NCI-H2081 (cell line): ENCODE measurements at places on chromosomes 16 and 17.
A peak's percentile ranks its signal among the peaks of the same experiment; 100 is the strongest.

GRCh38 chr16:65665586-65665985 is 543.7 kb upstream of the CDH11 start:
- no peak for DNase-seq

GRCh38 chr17:336110-337021 is 16.2 kb downstream of the RPH3AL start:
- peak; percentile 28 for DNase-seq

DNA sequence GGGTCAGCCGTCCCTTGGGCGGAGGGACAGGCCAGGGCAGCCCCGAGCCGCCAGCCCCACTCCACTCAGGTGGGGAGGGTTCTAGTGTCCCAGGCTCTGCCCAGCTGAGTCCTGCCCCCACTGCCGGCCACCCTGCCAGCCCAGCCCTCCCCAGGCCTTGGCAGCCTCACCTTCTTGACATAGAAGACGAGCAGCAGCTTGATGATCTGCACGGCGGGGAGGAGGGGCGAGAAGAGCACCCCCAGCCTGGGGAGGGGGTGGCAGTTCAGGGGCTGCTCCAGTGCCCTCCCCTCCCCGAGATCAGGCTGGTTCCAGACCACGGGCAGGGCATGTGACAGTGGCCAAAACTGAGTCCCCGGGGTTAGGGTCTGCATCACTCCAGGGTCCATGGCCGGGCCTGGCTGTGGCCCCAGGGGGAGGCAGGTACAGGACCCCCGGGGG is 9.7 kb downstream of the TMC6 start:
- DNase-seq, result no peak

DNA sequence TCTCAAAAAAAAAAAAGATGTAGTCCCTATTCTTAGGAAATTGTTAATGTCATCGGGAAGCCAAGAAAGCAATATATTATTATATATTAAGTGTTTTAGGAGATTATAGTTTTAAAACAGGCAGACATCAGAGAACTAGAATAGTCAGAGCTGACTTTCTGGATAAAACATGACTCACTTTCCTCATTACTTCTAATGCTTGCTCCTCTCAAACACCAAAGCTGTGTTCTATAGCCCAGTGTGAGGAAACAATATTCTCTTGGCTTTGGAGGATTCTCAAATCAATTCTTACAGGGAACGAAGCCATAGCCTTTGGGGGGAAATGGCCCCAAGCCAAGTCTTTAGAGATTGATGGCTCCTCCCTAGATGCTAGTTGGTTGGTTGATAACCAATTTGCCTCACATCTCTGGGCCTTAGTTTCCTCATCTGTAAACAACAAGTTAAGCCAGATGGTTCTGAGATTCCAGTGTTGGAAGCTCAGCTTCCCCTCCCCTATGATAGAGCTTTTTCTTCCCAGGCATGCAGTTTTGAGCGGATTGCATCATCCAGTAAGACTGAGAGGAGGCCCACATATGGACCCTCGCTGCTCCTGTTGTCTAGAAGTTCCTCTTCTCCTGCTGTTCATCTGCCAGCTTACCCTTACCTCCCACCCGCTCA is 12.4 kb downstream of the NMT1 start:
- no peak for DNase-seq

GRCh38 chr16:89808475-89808874 is 8.0 kb downstream of the FANCA start:
- DNase-seq, result no peak
